ENCODE measurements at places on chromosomes 3 and 15.

DNA sequence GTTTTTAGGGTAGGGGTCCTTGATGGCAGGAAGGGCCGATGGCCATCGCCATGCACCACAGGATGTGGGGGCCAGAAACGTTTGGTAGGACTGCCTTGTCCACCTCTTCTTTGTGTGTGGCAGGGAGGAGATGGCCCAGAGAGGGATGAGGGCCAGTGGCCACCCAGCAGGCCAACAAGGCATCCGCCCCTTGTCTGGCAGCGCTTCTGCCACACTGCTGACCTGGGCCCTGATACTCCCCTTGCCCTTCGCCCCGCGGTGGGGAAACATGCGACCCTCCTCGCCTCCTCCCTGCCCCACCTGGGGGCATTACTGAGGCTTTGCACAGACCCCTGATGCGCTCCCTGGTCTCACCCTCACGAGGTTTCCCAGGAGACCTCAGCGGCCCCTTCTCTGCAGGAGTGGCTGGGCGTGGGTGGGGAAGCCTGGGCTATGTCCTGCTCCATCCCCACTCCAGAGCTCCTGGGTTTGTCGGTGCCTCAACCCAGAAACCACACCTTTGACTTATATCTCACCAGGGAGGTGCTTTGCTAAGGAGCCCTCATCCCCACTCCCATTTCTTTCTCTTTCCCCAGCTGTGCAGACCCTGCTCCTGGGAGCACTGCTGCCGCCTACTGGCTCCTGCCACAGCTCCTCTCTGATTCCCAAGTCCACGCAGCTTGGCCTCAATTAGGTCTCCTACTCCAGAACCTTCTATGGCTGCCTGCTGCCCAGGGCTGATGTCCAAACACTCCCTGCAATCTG lies 38.7 kb downstream of the FEM1B start:
- DNase-seq: no peak

DNA sequence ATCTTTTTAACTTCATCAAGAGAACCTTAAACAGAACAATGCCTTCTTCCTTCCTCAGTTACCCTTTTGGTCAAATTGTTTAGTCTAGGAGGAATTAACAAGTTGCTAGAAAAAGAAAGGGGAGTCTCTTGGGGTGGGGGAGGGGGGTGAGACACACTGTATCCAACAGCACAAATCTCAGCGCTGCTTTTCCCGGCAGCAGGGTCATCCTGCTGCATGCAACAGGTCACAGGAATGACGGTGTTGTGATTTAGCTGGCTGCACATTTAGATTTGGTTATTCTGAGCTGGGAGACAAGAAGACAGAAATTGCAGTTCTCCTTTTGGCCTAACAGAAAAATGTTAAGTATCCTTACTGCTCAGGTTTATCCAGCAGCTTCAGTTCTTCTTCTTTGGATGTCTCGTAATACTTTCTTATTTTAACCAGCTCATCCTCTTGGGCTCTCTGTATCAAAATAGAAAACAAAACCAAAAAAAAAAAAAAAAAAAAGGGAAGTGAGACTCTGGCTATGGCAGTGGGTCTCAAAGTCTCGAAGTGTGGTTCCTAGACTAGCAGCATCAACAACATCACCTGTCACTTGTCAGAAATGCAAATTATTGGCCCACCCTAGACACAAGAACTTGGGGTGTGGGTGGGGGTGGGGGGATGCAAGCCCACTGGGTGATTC lies 190.5 kb downstream of the GREM1 start:
- DNase-seq: no peak

GRCh38 chr3:89217148-89217685 lies 109.8 kb downstream of the EPHA3 start:
- no peak for DNase-seq

GRCh38 chr15:23897531-23897930 lies 210.4 kb upstream of the NDN start:
- DNase-seq: no peak

GRCh38 chr3:183825456-183826161 lies at the start of gene MAP6D1:
Gene MAP6D1 (minus strand): TSS chr3:183825577. CDS start chr3:183825547, 30 bp downstream.
- peak; percentile 17 for DNase-seq

DNA sequence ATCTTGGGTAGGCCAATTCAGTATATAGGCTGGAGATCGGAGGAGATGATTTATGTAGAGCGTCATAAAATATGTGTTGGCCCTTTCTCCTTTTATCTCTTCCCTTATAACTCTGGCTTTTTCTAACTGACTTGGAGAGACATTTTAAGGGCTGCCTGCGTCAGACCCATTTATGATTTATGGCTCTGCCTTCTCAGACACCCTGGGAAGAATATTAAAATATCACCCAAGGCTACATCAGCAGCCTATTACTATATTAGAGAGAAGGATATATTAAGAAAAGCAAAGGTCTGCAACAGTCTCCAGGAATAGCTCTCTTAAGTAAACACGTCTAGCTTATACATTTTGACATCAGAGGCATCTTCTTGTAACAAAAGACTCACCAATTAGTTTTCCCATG lies 179.4 kb downstream of the SV2B start:
- no peak for DNase-seq

DNA sequence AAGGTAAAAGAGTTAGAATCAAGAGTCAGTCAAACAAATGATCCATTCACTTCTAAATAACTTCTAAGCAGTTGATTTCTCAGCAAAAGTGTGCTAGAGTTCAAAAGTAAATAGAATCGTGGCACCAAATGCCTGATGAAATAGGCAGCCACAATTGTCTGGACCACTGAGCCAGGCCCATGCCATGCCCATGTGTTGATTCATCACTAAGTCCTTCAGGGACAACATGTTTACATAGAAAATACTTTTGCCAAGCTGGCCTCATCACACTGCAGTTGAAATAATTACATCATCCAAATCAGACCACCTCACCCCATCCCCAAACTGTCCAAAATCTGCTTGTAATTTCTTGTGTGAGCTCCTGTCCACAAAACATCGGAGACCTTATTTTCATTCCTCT lies 216.3 kb downstream of the IGSF11 start:
- no peak for DNase-seq

DNA sequence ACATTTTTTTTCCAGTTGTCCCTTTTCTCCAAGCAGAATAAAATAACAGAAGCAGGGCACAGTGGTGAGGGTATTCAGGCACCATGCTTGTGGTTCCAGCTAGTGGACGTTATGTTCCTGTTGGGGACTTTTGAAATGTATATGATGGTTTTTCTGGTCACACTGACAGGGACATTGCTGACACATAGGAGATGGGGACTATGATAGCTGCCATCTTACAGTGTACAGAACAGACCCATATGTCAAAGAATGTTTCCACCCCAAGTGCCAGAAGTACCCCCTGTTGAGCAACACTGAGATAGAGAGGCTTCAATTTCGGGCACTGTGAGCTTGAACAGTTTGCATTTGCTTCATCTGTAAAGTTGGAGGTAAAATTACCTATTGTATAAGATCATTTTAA lies 38.6 kb downstream of the MCTP2 start:
- no peak for DNase-seq

DNA sequence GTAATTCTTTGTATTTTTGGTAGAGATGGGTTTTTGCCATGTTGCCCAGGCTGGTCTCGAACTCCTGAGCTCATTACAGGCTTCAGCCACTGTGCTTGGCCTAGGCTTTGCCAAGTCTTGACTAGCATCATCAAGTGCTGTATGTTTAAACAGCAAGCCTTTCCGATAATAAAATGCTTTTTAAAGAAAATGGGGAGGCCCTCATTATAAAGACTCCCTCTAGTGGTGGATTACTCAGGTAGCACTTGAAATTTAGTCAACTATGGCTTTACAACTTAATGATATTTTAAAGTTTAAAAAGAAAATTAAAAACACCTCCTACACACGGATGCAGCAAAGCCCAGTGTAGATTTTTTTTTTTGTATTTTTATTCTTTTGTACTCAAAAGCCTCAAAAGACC lies 213.6 kb downstream of the GAP43 start:
- DNase-seq: no peak

- no peak for DNase-seq
These were observed 263.9 kb downstream of the DIPK2A start for GRCh38 chr3:144235489-144235888.

GRCh38 chr3:167694121-167694520 lies 40.4 kb upstream of the WDR49 start:
- no peak for DNase-seq

DNA sequence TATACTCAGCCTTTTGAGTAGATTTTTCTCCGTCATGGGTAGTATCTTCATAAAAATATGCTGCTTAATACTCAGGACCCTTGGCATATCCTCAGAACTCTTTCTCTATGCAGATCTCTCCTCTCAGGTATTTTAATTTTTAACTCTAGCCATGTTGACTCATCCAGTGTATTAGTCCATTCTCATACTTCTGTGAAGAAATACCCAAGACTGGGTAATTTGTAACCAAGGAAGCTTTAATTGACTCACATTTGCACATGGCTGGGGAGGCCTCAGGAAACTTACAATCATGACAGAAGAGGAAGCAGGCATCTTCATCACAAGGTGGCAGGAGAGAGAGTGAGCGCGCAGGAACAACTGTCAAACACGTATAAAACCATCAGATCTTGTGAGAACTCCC lies 129.3 kb upstream of the CD96 start:
- DNase-seq: no peak

GRCh38 chr3:8307545-8308110 lies 194.0 kb upstream of the LMCD1 start:
- DNase-seq: no peak

- DNase-seq: no peak
These were observed 6.7 kb downstream of the KNSTRN start for GRCh38 chr15:40388941-40389823.

GRCh38 chr15:48456134-48456533 lies 124.9 kb downstream of the DUT start:
- DNase-seq: no peak

- DNase-seq: no peak
These were observed 165.6 kb upstream of the CCDC54 start for GRCh38 chr3:107211608-107212007.

GRCh38 chr15:77865701-77866100 lies 211.8 kb downstream of the TBC1D2B start:
- DNase-seq: no peak

DNA sequence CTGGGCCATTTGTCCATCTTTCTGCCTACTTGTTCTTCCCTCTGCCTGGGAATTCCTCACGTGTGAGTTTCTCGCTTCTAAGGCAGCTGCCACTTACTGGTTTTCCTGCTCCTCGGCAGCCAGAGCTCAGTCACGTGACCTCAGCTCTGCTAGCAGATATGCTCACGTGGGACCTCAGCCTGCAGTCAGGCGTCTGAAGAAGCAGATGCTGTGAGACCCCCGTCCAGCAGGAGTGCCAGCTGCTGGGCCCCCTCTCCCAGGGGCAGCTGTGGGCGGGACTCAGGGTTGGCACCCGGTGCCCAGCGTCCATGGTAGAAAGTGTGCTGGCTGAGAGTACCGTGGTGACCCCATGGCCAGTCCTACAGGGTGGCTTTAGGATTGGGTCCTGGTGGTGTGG lies 161.3 kb upstream of the TLE3 start:
- DNase-seq: peak; percentile 81

DNA sequence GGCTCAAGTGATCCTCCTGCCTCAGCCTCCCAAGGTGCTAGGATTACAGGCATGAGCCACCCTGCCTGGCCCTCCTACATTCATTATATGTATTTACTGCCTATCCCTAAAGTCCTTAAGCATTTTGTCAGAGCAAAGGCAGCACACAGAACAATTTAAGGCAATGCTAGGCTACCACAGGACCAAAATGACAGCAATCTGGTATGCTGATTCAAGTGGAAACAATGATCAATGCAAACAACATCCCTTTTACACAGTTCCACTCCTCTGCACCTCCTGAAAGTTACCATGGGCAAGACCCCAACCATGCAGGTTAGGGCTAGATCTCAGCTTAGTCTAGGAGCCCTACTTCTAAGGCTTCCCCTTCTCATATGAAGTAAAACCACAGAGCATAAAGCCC lies 40.3 kb downstream of the SPG11 start:
- DNase-seq: no peak

Measured in KG1 (cell line).